ENCODE measurements at places on chromosomes 4 and X. TPM values are rescaled to one million over a fixed set of nuclear protein-coding genes. Genes with fewer than 3 reads are reported as not detected.

GRCh38 chr4:145830699-145831098, 107.9 kb downstream of the ZNF827 start:
- no peak for DNase-seq
- no peaks in the 10 kb centered on the region for H3K4me1 ChIP-seq
- H3K36me3 ChIP-seq, result peaks cover 25% of the 10 kb centered on the region
- H3K27me3 ChIP-seq, result no peaks in the 10 kb centered on the region
- H3K4me3 ChIP-seq, result no peak overlapping the region
- H3K27ac ChIP-seq, result no peak overlapping the region

- H3K4me1 ChIP-seq, result no peaks in the 10 kb centered on the region
- H3K4me3 ChIP-seq, result no peak overlapping the region
- no peak overlapping the region for H3K27ac ChIP-seq
- H3K27me3 ChIP-seq, result no peaks in the 10 kb centered on the region
- H3K36me3 ChIP-seq, result no peaks in the 10 kb centered on the region
Observed at GRCh38 chr4:88858752-88859151, 161.1 kb upstream of the NAP1L5 start.

DNA sequence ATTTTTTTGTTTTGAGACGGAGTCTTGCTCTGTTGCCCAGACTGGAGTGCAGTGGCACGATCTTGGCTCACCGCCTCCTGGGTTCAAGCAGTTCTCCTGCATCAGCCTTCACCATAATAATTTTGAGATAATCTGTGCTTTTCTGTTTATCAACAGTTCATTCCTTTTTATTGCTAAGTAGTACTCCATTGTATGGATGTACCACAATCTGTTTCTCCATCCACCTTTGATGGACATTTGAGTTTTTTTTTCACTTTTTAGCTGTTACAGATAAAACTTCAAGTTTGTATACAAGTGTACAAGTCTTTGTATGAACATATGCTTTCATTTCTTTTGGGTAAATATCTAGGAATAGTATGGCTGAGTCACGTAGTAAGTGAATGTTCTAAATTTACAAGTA, 9.0 kb downstream of the FUNDC2 start:
- H3K27me3 ChIP-seq, result no peaks in the 10 kb centered on the region
- DNase-seq, result no peak
- H3K4me3 ChIP-seq, result no peak overlapping the region
- H3K4me1 ChIP-seq, result no peaks in the 10 kb centered on the region

DNA sequence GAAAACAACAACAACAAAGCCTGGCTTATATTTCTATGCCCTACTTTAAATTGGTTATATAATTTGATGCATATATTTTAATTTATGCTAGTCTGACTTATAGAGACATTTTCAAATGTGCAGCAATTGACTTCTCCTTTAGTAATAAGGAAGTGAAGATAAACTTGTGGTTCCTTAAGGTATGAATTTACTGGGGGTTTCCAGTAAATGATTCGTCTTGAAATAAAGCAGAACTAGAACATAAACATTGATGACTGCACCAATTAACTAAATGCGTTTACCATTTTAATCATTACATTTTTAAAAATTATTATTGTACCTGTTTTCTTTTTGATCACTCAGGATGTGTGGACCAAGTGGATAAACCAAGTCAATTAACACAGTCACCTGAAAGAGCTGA, 99.6 kb upstream of the CCSER1 start:
- H3K27ac ChIP-seq, result no peak overlapping the region
- DNase-seq, result no peak
- H3K27me3 ChIP-seq, result no peaks in the 10 kb centered on the region
- no peaks in the 10 kb centered on the region for H3K36me3 ChIP-seq
- no peak overlapping the region for H3K4me3 ChIP-seq

APLN gene
- 0.88 TPM for total RNA-seq

INTS6L gene
- 49.3 TPM for total RNA-seq

DNA sequence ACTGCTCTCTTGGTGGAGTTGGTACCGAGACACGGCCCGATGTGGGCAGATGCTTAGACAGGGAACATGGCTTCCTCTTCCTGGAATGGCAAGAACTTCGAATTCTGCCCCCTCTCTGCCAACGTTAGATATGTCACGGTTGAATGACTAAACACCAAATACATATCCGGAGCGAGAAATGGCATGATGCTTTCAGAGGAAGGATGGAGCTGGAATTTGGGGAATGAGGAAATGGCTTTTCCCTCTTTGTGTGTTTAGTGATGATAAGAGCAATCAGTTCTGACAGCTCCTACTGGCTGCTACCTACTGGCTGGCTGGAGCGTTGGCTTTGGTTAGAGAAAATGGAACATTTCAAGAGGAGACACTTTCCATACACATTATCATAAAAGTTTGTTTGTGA, 140.0 kb downstream of the DHRSX start:
- H3K4me1 ChIP-seq, result no peaks in the 10 kb centered on the region
- peak; percentile 71 for DNase-seq
- H3K4me3 ChIP-seq, result no peak overlapping the region
- H3K27me3 ChIP-seq, result no peaks in the 10 kb centered on the region
- no peak overlapping the region for H3K27ac ChIP-seq
- no peaks in the 10 kb centered on the region for H3K36me3 ChIP-seq

- DNase-seq, result no peak
- H3K27ac ChIP-seq, result no peak overlapping the region
- H3K36me3 ChIP-seq, result no peaks in the 10 kb centered on the region
- no peaks in the 10 kb centered on the region for H3K27me3 ChIP-seq
Observed at GRCh38 chr4:98383431-98384106, 122.4 kb downstream of the RAP1GDS1 start.

DNA sequence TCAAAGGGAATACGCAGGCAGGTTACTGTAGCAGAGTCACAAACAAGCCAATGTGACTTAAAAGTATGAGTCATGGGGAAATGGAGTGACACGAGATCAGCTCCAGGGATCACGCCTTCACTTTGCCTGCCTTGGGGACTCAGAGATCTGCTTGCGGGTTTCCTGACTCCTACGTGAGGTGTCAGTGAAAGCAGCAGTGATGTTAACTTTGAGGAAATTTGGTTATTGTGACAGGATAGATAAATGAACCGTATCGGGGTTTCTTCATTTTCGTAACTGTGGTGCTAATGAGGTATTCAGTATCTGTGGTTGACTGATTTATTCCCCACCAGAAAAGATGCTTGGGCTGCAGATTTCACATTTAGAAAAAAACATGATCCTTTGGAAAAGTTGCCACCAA, 383.3 kb upstream of the ZFP42 start:
- H3K27ac ChIP-seq, result no peak overlapping the region
- DNase-seq, result no peak
- H3K4me1 ChIP-seq, result no peaks in the 10 kb centered on the region
- no peaks in the 10 kb centered on the region for H3K36me3 ChIP-seq
- no peak overlapping the region for H3K4me3 ChIP-seq
- no peaks in the 10 kb centered on the region for H3K27me3 ChIP-seq

DNA sequence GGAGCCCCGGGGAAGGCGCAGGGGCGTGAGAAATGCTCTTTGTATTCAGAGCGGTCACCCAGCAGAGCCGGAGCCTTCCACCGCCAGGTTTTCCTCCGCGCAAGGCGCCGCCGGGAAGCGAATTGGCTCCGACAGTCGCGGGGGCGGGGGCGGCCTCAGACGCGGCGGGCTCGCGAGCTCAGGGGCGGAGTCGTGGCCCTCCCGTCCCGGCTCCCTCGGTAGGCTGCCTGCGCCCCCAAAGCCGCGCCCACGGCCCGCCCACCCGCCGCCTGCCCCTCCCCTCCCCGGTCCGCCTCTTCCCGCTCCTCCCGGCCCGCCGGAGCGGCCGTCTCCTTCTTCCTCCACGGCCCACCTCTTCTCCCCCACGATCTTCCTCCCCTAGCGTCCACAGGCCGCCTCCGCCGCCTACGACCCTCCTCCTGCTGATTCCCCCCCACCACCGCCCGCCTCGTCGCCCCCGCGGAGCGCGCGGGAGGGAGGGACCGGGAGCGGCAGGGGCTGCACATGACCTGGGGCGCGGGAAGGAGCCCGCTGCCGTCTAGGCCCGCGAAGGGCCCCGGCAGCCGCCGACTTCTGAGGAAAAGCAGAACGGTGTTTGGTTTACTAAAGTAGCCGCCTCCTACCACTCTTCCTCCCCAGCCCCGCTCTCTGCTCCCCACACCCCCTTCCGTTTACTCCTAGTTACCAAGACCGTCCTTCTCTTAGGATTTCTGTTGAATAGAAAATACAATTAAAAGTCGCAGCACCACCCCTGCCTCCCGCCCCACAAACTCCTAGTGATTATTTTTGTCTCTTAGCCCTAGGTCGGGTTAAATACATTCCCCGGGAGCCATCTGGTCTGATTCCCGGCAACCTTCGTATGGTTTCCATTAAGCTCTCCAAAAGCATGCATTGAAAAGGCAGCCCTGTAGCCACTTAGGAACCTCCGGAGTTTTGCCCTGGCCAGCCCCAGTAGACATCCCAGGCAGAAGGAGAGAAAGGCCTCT, 53.2 kb downstream of the C4orf51 start:
- no peaks in the 10 kb centered on the region for H3K36me3 ChIP-seq
- peak overlapping the region; percentile 75 for H3K27ac ChIP-seq
- peak; percentile 98 for DNase-seq
- H3K27me3 ChIP-seq, result no peaks in the 10 kb centered on the region
- H3K4me1 ChIP-seq, result no peaks in the 10 kb centered on the region

SH3BP2 gene
- total RNA-seq, result 31.7 TPM

GRCh38 chr4:183721207-183722081, 62.4 kb downstream of the TRAPPC11 start:
- no peak overlapping the region for H3K4me3 ChIP-seq
- H3K4me1 ChIP-seq, result no peaks in the 10 kb centered on the region
- H3K36me3 ChIP-seq, result no peaks in the 10 kb centered on the region
- no peak overlapping the region for H3K27ac ChIP-seq
- peak; percentile 32 for DNase-seq
- peaks cover 19% of the 10 kb centered on the region for H3K27me3 ChIP-seq

- H3K4me1 ChIP-seq, result no peaks in the 10 kb centered on the region
- no peak overlapping the region for H3K27ac ChIP-seq
- no peaks in the 10 kb centered on the region for H3K36me3 ChIP-seq
- DNase-seq, result peak; percentile 37
Observed at GRCh38 chr4:38210396-38211114, 250.4 kb downstream of the PTTG2 start.

IL21 gene
- total RNA-seq, result not detected

DNA sequence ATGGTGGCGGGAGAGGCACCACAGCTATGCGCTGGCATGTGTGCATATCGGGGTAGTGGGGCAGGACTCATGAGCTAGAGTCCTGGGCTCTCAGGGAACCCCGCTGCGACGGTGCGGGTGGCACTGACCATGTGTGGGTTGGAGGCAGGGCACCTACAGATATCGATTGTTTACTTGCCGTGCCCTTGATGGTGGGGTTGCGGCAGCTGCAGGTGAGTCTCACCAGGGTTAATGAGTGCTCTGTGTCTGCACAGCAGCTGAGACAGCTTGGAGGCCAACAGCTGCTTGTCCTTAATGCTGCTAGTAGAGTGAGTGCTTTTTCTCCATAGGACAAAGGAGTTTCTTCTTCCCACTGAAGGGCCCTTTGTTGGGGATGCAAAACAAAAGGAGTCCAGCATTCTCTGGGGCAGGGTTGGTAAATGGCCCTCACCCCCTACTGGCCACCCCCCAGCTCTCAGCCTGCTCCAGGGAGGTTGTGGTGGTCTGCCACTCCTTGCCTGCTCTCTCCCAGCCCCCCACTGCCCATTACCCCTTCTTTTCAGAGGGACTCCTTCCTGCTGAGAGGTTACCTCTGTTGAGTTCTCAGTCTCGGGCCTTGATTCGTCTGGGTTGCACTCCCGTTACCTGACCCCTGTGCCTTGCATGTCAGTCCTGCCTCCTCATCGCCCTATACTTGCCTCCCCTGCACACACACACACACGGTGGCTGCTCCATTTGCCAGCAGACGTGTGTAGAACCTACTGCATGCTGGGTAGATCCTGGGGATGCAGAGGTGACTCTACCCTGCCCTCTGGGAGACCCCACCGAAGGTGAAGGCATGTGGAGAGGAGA, 52.8 kb downstream of the TBC1D14 start:
- no peak for DNase-seq
- no peaks in the 10 kb centered on the region for H3K36me3 ChIP-seq
- no peak overlapping the region for H3K4me3 ChIP-seq
- no peaks in the 10 kb centered on the region for H3K27me3 ChIP-seq
- no peaks in the 10 kb centered on the region for H3K4me1 ChIP-seq

MTNR1A gene
- total RNA-seq, result 0.60 TPM

DNA sequence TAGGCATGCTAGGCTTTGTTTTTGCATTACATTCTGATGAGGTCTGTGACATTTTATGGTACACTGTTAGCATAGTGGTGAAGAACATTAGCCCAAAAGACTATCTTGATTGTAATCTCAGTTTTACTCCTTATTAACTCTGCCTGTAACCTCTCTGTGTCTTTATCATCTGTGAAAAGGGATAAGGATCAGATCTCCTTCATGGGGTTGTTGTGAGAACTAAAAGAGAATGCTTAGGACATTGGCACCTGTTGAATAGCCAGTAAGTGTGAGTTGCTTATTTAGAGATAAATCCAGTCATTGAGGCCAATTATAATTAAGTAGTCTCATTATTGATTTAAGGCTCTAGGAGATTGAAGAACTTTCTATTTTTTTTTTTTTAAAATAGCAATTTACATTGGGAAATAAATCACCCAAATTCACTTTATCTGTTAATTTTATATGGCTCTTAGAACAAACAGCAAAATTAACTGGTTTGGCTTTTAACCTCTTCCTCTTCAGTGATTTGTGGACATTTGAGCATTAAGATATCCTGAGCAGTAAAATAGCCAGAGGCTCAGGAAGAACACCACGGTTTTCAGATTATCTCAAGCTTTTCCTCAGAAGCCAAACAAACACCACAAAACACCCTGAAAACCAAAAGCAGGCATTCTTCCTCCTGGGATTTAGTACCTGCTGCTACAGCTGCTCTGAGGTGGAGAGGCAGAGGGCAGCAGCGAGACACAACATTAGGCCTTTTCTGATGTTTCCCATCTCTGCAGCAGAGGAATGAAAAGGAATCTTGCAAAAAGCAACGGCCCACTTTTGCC, 192.9 kb downstream of the ARHGAP10 start:
- H3K27me3 ChIP-seq, result no peaks in the 10 kb centered on the region
- H3K36me3 ChIP-seq, result no peaks in the 10 kb centered on the region
- no peak overlapping the region for H3K4me3 ChIP-seq
- DNase-seq, result peak; percentile 39
- H3K4me1 ChIP-seq, result no peaks in the 10 kb centered on the region

PPP4R3C gene
- total RNA-seq, result not detected

DNA sequence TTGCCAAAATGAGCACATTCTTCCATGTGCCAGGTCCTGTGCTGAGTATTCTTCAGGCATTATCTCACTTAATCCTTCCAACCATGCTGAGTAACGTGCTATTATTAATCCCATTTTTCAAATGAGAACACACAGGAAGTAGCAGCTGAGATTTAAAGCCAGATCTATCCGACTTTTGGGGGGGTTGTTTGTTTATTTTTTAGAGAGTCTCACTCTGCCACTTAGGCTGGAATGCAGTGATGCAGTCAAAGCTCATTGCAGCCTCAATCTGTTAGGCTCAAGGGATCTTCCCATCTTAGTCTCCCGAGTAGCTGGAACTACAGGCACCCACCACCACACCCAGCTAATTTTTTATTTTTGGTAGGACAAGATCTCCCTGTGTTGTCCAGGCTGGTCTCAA, 55.5 kb upstream of the TRIM2 start:
- DNase-seq, result no peak
- H3K4me1 ChIP-seq, result peaks cover 8% of the 10 kb centered on the region
- no peaks in the 10 kb centered on the region for H3K36me3 ChIP-seq
- no peaks in the 10 kb centered on the region for H3K27me3 ChIP-seq

GRCh38 chr4:148166132-148166591, 276.1 kb downstream of the NR3C2 start:
- no peak overlapping the region for H3K4me3 ChIP-seq
- H3K36me3 ChIP-seq, result no peaks in the 10 kb centered on the region
- no peak overlapping the region for H3K27ac ChIP-seq
- DNase-seq, result peak; percentile 35

- no peaks in the 10 kb centered on the region for H3K4me1 ChIP-seq
- no peak overlapping the region for H3K27ac ChIP-seq
- H3K4me3 ChIP-seq, result no peak overlapping the region
- H3K27me3 ChIP-seq, result no peaks in the 10 kb centered on the region
Observed at GRCh38 chrX:56782352-56782751, 53.3 kb downstream of the NBDY start.
